Glutamatergic neuron (in vitro differentiated cells): ENCODE measurements at places on chromosomes 12 and 14. TPM values are rescaled to one million over a fixed set of nuclear protein-coding genes. Genes with fewer than 3 reads are reported as not detected.

GLT1D1 gene
- 4.4 TPM for total RNA-seq

CLEC1B gene
- not detected for total RNA-seq

SRRM4 gene
- total RNA-seq, result 183 TPM

AGAP2 gene
- 45.5 TPM for total RNA-seq

LRFN5 gene
- 7.3 TPM for total RNA-seq

ABCD4 gene
- 73.7 TPM for total RNA-seq

UNC79 gene
- 29.5 TPM for total RNA-seq

ZNF268 gene
- 38.0 TPM for total RNA-seq

GPR68 gene
- not detected for total RNA-seq

GPR132 gene
- not detected for total RNA-seq

MLEC gene
- total RNA-seq, result 50.8 TPM

KRT6C gene
- not detected for total RNA-seq

CIROP gene
- total RNA-seq, result not detected

HOTAIR gene
- not detected for total RNA-seq

RACGAP1 gene
- 47.1 TPM for total RNA-seq

AQP6 gene
- total RNA-seq, result 0.37 TPM

PZP gene
- not detected for total RNA-seq

TAS2R19 gene
- total RNA-seq, result 7.9 TPM

TROAP gene
- total RNA-seq, result 11.7 TPM

P2RX2 gene
- 4.1 TPM for total RNA-seq

PRICKLE1 gene
- 6.4 TPM for total RNA-seq

TGM1 gene
- total RNA-seq, result 4.2 TPM

LIMA1 gene
- 69.4 TPM for total RNA-seq

TMEM179 gene
- total RNA-seq, result 28.8 TPM

GPR84 gene
- total RNA-seq, result not detected

FGF23 gene
- not detected for total RNA-seq

TSPAN19 gene
- total RNA-seq, result 2.9 TPM

MYBPC1 gene
- not detected for total RNA-seq

SLC17A8 gene
- 0.25 TPM for total RNA-seq

SERPINA3 gene
- total RNA-seq, result not detected

ORMDL2 gene
- 47.6 TPM for total RNA-seq

PPP1R1A gene
- total RNA-seq, result 47.6 TPM

PGF gene
- 7.9 TPM for total RNA-seq

VRTN gene
- total RNA-seq, result 0.15 TPM

TAS2R7 gene
- 0.39 TPM for total RNA-seq

CACNA1C gene
- 11.0 TPM for total RNA-seq

CCND2 gene
- total RNA-seq, result 98.0 TPM

PROX2 gene
- total RNA-seq, result not detected

IRF2BPL gene
- 23.3 TPM for total RNA-seq

EFS gene
- total RNA-seq, result 90.4 TPM

MMP19 gene
- total RNA-seq, result not detected

KRT86 gene
- not detected for total RNA-seq

FSCB gene
- not detected for total RNA-seq

BHLHE41 gene
- 3.6 TPM for total RNA-seq

CCDC38 gene
- total RNA-seq, result not detected

HOXC10 gene
- total RNA-seq, result not detected

FGF6 gene
- not detected for total RNA-seq

MANSC4 gene
- total RNA-seq, result not detected

RILPL2 gene
- 0.10 TPM for total RNA-seq

ISM2 gene
- total RNA-seq, result not detected

SLC8A3 gene
- 9.8 TPM for total RNA-seq

GALNT16 gene
- total RNA-seq, result 124 TPM

PRH2 gene
- total RNA-seq, result not detected

CRIP2 gene
- 78.5 TPM for total RNA-seq

AICDA gene
- total RNA-seq, result not detected

TSHR gene
- 0.74 TPM for total RNA-seq

LMNTD1 gene
- 1.1 TPM for total RNA-seq
